ENCODE measurements at places on chromosomes 1 and 21. TPM values are rescaled to one million over a fixed set of nuclear protein-coding genes. Genes with fewer than 3 reads are reported as not detected.

Gene BEST4
- 0.84 TPM for total RNA-seq

Gene LYPD8
- not detected for total RNA-seq

Gene BSDC1
- 67.4 TPM for total RNA-seq

Gene KMO
- not detected for total RNA-seq

Gene NAV1
- 60.7 TPM for total RNA-seq

Gene GORAB
- total RNA-seq = 20.6 TPM

Gene SLC45A1
- total RNA-seq = 1.1 TPM

Gene SFN
- total RNA-seq = 0.99 TPM

Gene IFI44L
- not detected for total RNA-seq

Gene LRRC7
- total RNA-seq = not detected

Gene ABCG1
- total RNA-seq = 2.0 TPM

Gene CLDN17
- not detected for total RNA-seq

Gene SERTAD4
- total RNA-seq = 2.5 TPM

Gene ETV3
- total RNA-seq = 19.5 TPM

Gene KLHDC8A
- 20.2 TPM for total RNA-seq

Gene OR2L5
- not detected for total RNA-seq

Measured in neural progenitor cell (in vitro differentiated cells).